ENCODE measurements at places on chromosomes 1 and 21.

GRCh38 chr1:8456308-8456912 lies 138.5 kb downstream of the SLC45A1 start:
- no peak for DNase-seq

DNA sequence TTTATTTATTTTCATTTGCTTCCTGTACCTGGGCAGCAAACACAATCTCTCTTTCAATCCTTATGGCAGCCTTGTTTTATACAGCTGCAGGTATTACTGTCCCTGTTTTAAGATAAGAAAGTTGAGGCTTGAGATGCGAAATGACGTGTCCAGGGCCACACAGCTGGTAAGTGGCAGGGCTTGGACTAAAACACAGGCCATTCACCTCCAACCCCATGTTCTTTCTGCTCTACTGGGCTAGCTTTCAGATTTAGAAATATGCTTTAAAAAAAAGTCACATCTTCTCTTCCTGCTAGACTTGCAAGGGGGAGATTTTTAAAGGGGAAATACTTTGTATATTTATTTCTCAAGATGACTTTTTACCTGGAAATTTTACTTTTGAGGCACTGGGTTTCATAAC lies 62.8 kb downstream of the CNST start:
- no peak for DNase-seq

DNA sequence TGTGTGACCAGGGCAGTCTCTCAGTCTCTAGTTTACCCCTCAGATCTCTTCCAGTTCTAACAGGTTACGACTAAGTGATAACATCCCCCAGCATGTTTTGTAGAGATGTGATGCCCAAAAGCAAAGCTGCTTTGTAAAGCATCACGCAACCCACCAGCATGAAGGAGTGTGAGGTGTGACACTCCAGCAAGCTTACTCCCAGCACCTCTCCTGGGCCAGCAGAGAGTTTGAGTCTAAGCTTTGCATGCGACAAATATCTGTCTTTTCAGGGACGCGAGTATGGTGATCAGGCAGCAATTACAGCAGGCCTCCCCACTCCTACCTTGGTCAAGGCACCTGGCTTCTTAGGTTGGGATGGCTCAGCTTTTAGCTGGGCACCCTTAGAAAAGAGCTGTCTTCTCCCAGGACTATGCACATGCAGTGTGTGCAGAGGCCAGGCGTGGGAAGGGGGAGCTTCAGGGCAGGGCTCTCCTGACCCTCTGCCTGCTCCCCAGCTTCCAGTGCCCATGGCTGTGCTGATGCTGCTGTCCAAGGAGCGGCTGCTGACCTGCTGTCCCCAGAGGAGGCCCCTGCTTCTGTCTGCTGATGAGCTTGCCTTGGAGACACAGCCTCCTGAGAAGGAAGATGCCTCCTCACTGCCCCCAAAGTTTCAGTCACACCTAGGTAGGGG lies 48.2 kb downstream of the ELK4 start:
- DNase-seq = no peak

GRCh38 chr1:201042779-201043461 lies 19.4 kb upstream of the KIF21B start:
- DNase-seq = peak; percentile 51

GRCh38 chr1:64530969-64531692 lies 61.2 kb downstream of the CACHD1 start:
- no peak for DNase-seq

DNA sequence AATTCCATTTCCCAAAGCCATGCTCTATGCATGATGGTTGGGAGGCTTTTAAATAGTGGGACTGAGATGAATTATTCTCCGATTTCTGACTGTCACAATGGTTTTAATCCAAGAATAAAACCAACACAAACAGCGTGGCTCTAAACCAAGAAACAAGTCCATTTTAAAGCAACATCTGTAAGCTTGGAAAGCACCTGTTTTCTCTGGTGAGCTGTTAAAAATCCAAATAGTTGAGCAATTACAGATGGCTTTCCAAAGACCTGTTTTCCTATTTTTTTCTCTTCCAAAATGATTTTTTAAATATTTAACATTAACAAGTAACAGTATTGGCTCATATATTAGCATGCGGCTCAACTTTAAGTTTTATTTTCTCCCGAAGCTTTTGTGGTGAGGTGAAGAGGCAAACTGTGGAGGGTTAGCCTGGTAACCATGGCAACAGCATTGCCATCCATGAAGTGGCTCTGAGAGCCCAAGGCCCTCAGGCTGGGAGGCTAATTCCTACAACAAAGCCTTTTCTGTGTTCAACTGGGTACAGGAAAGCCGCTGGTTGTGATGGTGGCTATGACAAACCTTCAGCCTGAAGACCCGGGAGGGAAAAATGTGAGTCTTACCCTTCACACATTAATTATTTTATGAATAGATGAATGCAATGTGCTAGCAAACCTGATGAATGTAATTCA lies 56.7 kb upstream of the B3GALT5 start:
- DNase-seq = peak; percentile 7

DNA sequence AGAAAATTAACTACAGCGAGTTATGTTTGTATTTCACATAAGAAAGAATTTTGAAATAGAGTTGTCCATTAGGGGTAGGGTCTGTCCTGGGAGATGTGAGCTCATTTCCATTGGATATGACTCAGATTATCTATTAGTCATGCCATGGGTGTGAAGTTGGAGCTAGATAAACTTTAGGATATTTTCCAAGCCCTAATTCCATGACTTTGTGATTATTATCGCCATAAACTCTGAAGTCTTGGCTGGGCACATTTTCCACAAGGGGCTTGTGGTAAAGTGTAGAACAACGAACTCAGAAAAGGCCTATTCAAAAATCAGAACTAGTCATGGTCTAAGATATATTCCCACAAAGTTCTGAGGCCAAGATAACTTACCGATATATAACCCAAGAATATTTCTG lies 396.6 kb downstream of the DPYD start:
- DNase-seq = no peak

DNA sequence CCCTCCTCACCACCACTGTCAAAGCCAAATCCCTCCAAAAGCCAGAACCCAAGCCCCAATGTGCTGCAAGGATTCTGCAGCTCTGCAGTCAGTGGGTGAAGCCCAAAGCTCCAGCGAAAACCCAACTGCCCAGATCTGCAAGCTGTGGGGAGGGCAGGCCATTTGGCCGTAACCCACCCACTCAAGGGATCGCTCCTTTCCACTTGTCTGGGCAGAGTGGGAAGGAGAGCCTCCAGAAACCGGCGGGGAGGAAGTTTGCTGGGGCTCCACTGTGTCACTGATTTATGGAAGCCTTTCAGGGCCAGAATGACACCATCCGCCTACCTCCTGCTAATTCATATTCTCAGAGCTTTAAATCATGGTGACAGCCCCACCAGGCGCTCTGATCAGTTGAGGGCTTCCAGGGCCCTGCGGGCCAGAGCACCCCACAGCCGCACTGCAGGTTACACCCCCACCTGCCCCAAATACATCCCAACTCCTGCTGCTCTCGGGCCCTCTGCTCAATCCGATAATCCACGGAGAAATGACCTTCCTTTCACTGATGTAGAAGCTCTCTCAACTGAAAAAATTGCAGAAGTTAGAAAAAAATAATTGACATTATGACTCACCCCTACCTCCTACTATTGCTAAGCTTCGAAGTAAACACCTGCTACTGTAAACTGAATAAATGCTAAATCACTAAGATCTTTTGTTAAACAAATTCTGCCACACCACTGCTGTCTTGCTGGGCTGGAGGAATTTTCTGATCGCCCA lies 40.6 kb upstream of the RAB4A start:
- no peak for DNase-seq

DNA sequence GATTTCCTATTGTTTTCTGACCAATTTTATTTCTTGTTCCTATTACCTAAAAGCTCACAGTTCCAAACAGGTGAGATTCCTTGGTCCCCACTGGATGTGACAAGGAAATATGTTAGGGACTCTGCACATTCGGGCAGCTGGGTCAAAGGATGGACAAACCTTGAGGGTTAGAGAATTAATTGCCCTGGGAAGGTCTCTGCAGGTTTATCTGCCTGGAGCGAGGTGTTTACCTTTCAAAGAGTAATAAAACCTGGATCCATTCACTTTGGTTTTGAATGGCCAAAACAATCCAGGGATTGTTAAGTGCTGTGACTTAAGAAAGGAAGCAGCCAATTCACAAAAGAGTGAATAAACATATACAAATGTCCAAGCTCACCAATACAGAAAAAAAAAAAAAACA lies 33.6 kb upstream of the RAB4A start:
- no peak for DNase-seq

DNA sequence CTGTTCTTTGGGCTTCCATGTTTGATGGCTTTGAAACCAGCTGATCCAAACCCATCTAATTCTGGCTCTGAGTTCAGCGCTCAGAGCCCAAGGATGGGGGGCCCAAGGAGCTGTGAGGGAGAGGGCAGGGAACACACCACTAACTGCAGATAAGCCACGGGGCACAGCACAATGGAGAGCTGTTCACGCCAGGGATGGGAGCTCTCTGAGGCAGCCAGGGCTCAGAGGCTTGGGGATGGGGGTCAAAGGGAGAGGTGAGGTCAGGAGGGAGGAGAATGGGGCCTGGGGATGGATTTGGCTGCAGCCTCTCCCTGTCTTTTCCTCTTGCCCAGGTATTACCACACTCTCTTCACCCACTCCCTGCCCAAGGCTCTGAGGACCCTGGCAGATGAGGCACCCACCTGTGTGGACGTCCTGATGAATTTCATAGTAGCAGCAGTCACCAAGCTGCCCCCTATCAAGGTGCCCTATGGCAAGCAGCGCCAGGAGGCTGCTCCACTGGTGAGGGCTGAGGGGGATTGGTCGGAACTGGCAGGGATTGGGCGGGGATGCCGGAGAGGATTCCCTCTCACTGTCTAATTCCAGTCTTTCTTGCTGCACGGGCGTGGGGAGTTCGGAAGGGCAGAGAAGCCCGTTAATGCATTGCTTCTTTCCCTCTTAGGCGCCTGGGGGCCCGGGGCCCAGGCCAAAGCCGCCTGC lies 11.3 kb downstream of the SLC30A2 start:
- no peak for DNase-seq

DNA sequence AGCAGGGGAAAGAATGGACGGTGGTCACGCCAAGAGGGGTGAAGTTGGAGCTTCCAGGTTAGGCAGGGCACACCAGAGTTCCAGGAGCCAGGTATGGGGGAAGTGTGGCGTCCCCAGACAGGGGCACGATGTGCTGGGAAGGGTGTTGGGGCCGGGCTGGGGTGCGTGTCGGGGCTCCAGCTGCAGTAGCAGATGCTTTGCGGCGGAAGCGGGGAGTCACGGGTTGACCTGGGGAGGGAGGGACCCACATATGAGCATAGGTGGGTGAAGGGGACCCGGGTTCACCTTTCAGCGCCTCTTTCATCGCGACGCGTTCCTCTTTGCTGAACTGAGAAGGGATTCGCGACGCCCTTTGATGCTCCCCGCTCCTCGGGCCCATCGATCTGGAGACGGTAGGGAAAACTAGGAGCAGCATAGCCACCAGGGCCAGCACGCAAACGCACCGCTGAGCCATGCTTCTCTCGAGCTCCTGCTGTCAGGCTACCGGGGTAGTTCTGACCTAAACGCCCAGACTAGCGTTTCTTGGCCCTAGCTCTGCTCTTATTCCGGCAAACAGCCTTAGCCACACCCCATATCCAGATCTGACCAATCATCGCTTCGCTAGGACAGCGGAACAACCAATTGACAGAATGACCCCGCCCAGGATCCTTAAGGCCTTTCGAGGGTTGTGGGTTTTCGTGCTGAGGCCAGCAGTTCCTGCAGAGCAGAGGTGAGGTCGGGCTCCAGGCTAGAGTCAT lies at the start of gene PM20D1:
PM20D1 (minus strand) TSS at position 514 of the 737 bp plus-strand sequence; CDS start at position 454, 60 bp downstream.
- DNase-seq = no peak

DNA sequence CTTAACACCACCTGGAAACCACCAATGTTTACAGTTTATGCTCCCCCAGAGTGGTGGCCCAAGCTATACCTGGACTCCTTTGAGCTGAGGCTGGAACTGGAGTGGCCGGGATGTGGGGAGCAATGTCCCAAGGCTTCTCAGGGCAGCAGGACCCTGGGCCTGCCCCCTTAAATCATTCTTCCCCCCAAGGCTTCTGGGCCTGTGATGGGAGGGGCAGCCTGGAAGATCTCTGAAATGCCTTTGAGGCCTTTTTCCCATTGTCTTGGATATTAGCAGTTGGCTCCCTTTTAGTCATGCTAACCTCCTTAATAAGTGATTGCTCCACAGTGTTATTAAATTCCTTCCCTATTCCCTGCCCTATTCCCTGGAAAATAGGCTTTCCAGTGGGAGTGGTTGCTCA lies 185.8 kb downstream of the HS2ST1 start:
- DNase-seq = no peak

GRCh38 chr1:28096210-28097099 lies 8.0 kb upstream of the EYA3 start:
- no peak for DNase-seq

- no peak for DNase-seq
Measured at GRCh38 chr21:34995979-34996303, 53.2 kb downstream of the RUNX1 start.

GRCh38 chr1:8652467-8653046 lies 164.9 kb downstream of the RERE start:
- no peak for DNase-seq

- no peak for DNase-seq
Measured at GRCh38 chr1:113895961-113896360, 8.6 kb upstream of the BCL2L15 start.

DNA sequence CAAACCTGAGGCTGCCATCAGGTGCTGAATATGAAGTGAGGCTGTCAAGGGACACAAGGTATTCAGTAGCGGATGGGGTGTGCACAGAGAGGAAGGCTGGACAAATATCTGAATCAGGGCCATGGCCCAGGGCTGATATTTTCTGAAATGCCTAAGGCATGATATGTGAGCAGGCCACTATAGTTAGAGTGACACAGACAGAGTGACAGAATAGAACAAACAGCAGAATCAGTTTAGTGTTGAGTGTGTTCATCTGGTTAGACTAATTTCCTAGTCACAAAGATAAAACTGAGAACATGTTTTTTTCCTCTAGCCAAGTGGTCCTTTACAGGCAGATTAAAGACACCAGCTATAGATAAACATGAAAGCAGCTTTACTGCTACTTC lies 3.9 kb downstream of the OVAAL start:
- DNase-seq = no peak

- DNase-seq = no peak
Measured at GRCh38 chr1:225915538-225915991, 8.5 kb downstream of the PYCR2 start.

DNA sequence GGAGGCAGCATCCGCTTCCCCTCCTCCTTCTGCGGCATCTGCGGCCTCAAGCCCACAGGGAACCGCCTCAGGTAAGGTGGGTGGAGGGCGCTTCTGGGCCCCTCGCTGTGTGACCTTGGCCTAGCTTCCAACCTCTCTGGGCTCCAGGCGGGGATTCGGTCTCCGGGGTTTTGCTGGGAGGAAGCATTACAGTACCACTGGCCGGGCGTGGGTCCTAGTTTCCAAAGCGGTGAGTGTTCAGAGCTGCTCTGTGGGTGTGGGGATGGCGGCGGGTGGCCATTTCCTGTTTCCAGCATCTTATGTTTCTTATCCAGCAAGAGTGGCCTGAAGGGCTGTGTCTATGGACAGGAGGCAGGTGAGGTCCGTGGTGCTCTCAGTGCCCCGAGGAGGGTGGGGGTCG lies 11.6 kb downstream of the FAAH start:
- DNase-seq = no peak
